ENCODE measurements at places on chromosomes 12 and 14.

DNA sequence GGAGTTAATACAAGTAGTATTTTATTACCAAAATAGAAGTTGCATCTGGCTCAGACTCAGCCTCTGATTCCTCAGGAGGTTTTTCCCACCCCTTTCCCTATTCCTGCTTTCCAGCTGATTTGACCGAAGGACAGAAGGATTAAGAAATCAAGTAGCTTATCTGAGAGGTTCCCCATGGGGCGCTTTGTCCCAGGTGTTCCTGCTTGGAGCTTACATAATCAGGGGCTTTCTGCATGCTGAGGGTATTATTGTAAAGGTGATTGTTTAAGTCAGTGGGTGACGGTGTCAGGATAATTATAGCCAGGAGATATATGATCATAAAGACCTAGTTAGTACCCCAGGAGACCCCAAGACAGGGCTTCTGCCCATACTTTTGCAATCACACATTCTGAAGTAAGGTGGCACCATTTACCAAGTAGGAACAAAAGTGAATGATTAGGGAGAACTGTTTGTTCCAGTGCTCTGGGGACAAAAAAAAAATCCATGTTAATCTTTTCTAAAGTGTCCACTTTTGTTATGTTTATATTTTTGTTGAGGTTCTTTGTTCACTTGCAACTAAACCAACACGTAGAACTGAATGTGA, 921.3 kb downstream of the NRXN3 start:
- DNase-seq: no peak

DNA sequence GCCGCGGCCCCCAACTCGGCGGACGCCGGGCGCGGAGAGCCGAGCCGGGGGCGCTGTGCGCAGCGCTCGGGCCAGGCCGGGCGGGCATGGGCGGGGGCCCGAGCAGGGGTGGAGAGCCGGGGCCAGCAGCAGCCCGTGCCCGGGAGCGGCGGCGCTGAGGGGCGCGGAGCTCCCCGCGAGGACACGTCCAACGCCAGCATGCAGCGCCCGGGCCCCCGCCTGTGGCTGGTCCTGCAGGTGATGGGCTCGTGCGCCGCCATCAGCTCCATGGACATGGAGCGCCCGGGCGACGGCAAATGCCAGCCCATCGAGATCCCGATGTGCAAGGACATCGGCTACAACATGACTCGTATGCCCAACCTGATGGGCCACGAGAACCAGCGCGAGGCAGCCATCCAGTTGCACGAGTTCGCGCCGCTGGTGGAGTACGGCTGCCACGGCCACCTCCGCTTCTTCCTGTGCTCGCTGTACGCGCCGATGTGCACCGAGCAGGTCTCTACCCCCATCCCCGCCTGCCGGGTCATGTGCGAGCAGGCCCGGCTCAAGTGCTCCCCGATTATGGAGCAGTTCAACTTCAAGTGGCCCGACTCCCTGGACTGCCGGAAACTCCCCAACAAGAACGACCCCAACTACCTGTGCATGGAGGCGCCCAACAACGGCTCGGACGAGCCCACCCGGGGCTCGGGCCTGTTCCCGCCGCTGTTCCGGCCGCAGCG, 639 bp downstream of the FZD10 start:
- no peak for DNase-seq

DNA sequence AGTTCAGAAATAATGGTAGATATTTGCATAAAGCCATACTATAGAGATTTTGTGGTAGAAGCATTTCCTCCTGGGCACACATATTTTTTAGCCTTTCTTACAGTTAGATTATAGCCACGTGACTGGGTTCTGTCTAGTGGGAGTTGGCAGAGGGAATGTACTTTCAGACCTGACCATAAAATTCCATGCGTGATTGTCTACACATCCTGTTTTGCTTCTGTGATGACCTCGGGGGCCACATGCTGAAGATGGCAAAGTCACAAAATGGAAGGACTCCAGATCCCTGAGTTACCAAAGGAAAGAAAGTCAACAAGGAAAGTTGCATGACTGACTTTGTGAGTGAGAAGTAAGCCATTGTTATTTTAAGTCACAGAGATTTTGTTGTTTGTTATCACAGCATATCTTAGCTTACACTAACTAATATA, 14.6 kb upstream of the MIA2 start:
- DNase-seq: no peak

DNA sequence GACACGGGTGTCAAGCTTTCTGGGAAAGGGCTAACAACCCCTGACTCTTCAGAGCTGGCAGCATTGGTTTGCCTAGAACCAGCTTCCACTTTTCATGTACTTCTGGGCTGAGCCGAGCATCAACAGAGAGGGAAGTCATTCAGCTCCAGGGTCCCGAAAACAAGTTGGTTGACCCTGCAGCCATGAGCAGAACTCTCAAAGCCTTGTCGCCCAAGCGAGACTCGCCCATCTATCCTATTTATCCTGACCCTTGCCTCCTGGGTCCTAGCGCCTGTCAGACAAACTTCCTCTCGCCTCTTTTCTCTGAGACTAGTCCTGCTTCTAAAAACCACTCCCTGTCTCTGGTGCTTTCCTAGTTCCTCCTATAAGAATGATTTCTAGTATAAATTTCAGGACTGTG, 47.9 kb downstream of the ASCL4 start:
- DNase-seq: no peak

DNA sequence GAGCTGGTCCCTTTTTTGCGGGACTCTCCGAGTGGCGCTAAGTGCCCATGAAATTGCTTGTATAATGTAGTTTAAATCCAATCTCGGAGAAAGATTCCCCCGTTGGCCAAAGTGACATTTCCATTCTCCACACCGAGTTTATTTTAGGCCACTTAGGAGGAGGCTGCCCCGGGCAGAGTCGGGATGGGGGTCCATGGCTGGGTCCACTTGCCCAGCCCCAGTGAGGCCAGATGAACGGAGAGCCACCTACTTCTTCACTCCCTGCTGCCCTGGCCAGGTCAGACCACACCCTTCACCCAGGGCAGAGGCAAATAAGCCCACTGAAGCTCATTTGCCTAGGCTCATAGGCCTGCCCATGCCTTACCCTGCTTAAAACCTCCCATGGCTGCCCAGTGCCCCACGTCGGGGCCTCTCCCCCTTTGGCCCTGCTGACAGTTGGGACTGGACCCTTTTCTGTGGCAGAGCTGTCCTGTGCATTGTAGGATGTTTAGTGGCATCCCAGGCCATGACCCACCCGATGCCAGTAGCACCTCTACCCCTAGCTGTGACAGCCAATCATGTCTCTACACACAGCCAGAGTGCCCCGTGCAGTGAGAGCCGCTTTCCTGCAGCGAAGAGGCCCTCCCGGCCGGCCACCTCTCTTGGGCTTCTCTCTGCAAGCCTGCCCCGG, 51.3 kb downstream of the FAM222A start:
- no peak for DNase-seq

DNA sequence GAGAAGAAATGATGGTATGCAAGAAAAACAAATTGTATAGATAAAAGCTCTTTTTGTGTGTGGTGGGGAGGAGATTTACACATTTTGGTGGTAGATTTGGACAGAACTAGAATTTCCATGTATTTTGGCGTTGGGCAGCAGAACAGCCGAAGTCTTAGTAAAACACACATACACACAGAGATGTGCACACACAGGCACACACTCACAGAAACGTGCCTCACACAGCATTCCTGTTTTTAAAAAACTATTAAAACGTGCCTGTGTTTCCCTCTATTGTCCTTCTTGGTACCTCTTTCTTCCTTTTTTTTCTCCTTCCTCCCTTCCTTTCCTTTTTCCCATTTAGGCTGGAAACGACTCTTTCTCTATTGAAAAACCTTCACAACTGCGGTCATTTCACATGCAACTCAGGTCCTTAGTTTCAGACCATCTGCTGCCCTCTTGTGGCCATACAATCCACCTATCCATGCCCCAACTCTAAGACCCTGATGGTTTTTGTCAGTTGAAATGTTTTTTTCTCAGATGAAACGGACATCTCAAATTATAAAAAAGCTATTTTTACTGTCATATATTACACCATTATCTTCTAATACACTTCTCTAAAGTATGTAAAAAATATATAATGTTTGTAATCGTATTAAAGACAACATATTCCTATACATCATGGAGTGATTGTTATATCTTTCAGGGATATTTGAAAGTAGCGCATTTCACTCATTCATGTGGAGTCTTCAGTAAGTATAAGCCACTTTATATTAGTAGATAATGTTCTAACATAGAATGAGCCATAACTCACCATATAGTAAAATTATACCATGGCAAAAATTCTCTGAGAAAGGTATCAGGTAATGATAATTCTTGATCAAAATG, 386.7 kb upstream of the NOVA1 start:
- no peak for DNase-seq
